Tongue (tissue), 3 donors: ENCODE measurements at places on chromosomes 4 and X. TPM values are rescaled to one million over a fixed set of nuclear protein-coding genes. Genes with fewer than 3 reads are reported as not detected.

Gene GRSF1
- total RNA-seq = 142 TPM

Gene GPRASP2
- total RNA-seq = 48.4 TPM

Gene DRD5
- 1.1 TPM for total RNA-seq

Gene FGF5
- total RNA-seq = not detected

Gene BMPR1B
- 42.5 TPM for total RNA-seq

Gene ARMCX6
- 47.3 TPM for total RNA-seq

Gene TMSB15A
- 8.9 TPM for total RNA-seq

Gene SPIN2A
- total RNA-seq = 0.41 TPM

Gene F11
- total RNA-seq = 0.62 TPM

Gene CCKAR
- total RNA-seq = 14.9 TPM

Gene SCML2
- 5.5 TPM for total RNA-seq

Gene RAB40A
- total RNA-seq = 0.31 TPM

Gene COPS4
- 94.3 TPM for total RNA-seq

Gene EDA2R
- 2.7 TPM for total RNA-seq

Gene NEUROG2
- not detected for total RNA-seq

Gene UGT2B17
- not detected for total RNA-seq

Gene RNF175
- 3.8 TPM for total RNA-seq

Gene GLUD2
- 2.8 TPM for total RNA-seq

Gene TCEAL2
- total RNA-seq = 1.1 TPM

Gene SETD7
- total RNA-seq = 79.9 TPM

Gene IBSP
- not detected for total RNA-seq

Gene ZNF157
- 0.92 TPM for total RNA-seq

Gene MAGEA6
- total RNA-seq = not detected

Gene PLS3
- 133 TPM for total RNA-seq

Gene AMER1
- 11.6 TPM for total RNA-seq

Gene CRMP1
- total RNA-seq = 7.3 TPM

Gene YY2
- total RNA-seq = 0.92 TPM

Gene HSFX4
- not detected for total RNA-seq

Gene ART3
- total RNA-seq = 28.1 TPM

Gene TSPAN7
- 37.8 TPM for total RNA-seq

Gene MID1
- total RNA-seq = 23.5 TPM

Gene APLN
- total RNA-seq = 6.9 TPM

Gene SPANXN3
- total RNA-seq = not detected

Gene TLR7
- 1.2 TPM for total RNA-seq

Gene ABLIM2
- 44.2 TPM for total RNA-seq

Gene JCHAIN
- 1.0 TPM for total RNA-seq

Gene F9
- total RNA-seq = not detected

Gene PAGE2
- not detected for total RNA-seq

Gene PPEF2
- total RNA-seq = 0.10 TPM

Gene CLNK
- total RNA-seq = not detected

Gene PNMA3
- 1.2 TPM for total RNA-seq

Gene CSAG3
- not detected for total RNA-seq

Gene CTAG1A
- total RNA-seq = not detected

Gene SMIM10L2A
- 1.4 TPM for total RNA-seq

Gene ADH7
- total RNA-seq = 12.1 TPM

Gene TRIM2
- 56.7 TPM for total RNA-seq

Gene CNKSR2
- total RNA-seq = 13.4 TPM

Gene GAGE12H
- total RNA-seq = not detected

Gene UBE2A
- 34.2 TPM for total RNA-seq

Gene ARHGAP6
- total RNA-seq = 9.2 TPM
